Stimulated activated CD4-positive, alpha-beta T cell treated with anti-CD3 and anti-CD28 coated beads, TNF-alpha, amount 100 ng/mL, for 1 hour (primary cell): ENCODE measurements at places on chromosomes 7 and 10.

DNA sequence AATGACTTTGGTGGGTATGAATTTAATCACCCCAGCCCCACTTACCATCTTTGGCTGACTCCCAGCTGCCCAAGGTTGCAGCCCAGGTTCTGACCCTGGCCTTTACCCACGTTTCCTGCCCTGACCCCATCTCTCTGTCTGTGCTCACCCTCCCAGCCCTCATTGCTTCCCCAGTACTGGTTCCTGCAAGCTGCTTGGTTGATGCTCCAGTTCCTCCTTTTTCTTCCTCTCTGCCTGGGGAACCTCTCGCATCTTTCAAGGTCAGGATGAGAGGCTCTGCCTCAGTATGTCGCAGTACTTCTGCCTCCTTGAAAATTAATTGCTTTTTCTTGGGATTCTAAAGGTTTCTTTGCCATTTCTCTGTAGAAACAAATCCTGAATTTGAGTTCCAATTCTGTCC is 263.8 kb upstream of the ZNF32 start:
- DNase-seq, result no peak

GRCh38 chr7:13231216-13231615 is 543.8 kb downstream of the ARL4A start:
- DNase-seq, result no peak

DNA sequence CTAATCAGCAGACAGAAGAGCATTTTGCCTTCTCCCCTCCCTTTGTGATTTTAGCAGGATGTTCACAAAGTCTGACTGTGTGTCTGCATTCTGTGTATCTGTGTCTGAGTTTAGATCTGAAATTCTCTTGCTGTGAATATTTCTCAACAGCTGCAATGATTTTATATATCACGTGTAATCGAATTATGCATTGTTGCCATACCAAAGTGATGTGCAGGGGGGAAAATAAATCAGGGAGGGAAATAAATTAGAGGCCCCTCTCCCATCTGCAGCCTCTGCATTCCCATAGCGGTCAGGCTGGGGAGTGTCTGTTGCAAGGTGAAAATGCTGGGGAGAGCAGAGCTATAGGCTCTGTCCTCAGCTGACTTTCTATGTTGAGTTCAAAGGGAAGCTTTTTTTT is 209.0 kb downstream of the LRMDA start:
- DNase-seq, result no peak

GRCh38 chr7:142685877-142686508 is 63.3 kb upstream of the PRSS1 start:
- DNase-seq, result no peak

DNA sequence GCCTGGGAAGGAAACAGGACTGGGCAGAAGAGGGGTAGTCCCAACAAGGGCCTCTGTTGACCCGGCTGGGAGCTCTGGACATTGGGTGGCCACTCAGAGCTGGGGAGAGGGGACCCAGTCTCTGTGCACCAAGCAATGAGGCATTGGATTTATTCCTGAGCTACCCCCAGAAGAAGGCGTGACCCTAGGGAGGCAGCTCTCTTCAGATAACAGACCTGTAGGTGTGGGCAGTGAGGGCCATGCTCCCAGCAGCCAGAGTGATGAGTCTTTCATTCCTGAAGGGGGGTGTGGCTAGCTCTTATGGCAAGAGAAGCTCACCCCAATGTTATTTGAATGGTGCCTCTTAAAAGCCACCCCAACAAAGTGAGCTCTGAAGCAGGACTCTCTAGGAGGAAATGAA is 20.4 kb downstream of the TEX36 start:
- DNase-seq, result no peak

- no peak for DNase-seq
Measured at GRCh38 chr10:68364101-68364886, 31.6 kb upstream of the PBLD start.

- DNase-seq, result no peak
Measured at GRCh38 chr7:115019882-115020605, 98.2 kb downstream of the MDFIC start.

- no peak for DNase-seq
Measured at GRCh38 chr7:106485031-106485551, 175.9 kb downstream of the CCDC71L start.

- no peak for DNase-seq
Measured at GRCh38 chr10:87716348-87716670, 56.6 kb downstream of the PAPSS2 start.

GRCh38 chr7:93890464-93891068 is at the start of gene TFPI2:
TFPI2 (minus strand) TSS chr7:93890753; CDS start chr7:93890678, 75 bp downstream.
- no peak for DNase-seq

- DNase-seq, result no peak
Measured at GRCh38 chr7:69489533-69489932, 108.7 kb upstream of the AUTS2 start.

GRCh38 chr10:43226851-43227845 is 39.7 kb downstream of the RASGEF1A start:
- no peak for DNase-seq

DNA sequence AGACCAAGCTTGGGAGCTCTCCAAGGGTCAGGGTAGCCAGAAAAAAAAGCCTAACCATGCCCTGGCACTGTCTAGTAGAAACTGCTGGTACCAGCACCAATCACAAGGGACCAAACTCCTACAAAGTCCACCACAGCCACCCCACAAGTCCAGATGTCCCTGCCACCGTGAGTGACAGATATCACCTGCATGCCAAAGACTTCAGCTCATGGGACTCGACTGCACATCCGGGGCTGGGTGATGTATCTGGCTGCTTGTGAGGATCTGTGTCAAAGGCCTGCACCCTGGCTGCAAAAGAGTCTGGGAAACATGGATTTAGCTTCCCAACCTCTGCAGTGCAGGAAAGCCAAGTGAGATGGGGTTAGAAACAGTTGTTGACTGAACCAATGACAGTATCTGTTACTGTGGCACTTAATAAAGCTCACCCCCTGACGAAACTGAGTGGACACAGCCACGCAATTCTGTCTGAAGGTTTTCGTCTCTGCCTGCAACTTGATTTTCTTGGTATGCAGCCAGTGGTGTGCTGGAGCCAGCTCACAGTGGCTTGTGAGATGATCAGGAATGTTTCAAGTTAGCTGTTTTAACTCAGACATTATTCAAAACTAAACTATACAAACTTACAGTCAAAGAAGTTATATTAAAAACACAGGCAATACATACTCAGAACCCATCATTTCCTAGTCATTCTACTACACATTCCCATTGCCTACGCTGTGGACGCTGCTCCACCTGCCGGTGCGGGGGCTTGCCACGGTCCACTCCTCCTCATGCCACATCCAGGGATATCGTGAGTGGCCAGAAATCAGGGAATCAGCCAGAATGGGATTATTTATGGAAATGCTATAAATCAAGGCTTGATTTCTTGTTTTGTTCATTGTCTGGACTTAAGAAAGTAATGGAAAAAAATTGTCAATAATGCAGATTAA is 9.2 kb downstream of the ZNF488 start:
- no peak for DNase-seq

GRCh38 chr7:137937202-137937560 is 64.7 kb downstream of the CREB3L2 start:
- no peak for DNase-seq

DNA sequence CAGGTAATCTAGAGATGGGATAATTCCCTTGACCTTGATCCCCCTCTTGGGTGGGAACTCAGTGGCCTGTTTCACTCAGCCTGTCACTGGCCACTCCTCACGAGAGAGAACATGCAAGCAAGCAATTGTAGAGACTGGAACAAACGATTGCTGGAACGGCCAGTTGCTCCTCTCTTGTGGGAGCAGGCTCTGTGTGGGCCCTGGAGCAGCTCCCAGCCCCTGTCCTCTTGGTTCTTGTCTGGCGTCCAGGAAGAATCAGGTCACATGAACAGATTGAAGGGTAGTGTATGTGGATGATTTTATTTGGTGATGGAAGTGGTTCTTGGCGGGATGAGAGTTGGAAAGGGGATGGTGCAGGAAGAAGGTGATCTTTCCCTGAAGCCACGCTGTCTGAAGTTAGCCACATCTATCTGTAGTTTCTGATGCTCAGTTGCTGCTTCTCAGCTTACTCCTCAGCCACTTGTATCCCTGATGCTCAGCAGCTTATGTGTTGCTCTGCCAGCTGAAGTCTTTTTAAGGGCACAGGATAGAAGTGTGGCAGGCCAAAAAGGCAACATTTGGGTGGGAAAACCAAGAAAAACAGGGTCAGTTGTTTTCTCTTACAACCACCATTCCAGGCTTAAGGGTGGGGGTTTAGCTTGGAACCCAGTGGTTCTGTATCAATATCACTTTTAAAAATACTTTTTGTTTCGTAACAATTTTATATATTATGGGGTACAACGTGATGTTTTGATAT is 15.9 kb downstream of the RNF133 start:
- no peak for DNase-seq

DNA sequence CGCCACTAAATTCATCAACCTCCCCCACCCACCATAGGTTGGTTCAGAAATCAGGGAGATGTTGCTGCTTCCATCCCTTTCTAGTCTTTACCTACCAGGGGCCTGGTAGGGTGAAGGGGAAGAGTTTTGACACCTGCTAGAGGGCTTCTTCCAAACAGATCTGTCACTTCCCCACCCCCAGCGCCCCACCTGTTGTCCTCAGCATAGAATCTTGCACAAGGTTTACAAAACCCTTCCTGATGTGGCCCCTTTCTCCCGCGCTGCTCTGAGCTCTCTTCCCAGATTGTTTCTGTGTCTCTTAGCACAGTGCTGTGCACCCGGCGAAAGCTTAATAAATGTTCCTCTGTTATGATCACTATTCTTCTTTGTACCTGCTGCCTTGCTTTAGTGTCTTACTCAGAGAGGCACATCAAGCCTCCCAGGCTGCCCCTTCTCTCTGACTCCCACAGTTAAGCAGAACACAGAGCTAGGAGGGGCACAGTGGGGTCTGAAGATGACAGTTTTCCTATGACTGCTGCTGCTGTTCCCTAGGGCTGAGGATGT is 11.2 kb upstream of the C10orf95 start:
- DNase-seq, result no peak
